Inflammatory macrophage (primary cell): ENCODE measurements at places on chromosomes 7 and 10.

DNA sequence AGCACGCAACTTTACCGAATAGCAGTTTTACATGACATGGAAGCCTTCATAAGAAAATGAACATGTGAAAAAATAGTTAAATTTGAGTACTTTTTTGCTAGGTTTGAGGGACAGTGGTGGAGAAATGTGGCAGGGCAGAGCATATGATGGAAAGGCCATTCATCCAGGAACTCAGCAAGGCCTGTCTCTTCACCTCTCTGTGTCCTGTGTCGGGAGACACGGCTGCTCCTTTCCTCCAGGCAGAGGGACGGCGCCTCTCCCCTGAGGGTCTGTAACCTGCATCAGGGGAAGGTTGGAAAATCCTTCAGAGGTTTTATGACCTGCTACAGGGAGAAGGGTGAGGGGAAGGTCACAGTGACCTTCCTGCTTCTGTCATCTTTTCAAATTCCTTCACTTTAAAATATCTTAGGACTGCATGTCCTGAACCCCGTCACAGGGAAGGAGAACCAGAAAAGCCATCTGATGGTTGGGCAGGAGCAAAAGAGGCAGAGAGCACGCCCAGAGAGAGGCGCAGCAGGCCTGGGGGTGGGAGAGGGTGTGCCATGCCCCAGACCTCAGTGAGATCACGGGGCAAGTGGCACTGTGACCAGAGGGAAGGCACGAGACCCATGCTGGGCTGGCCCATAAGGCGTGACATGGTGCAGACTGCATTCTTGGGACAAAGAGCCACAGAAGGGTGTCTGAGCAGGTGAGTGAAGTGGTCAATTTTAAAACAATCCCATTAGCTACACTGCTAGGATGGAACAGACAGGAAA is 44.0 kb downstream of the GSDME start:
- no peak for DNase-seq

DNA sequence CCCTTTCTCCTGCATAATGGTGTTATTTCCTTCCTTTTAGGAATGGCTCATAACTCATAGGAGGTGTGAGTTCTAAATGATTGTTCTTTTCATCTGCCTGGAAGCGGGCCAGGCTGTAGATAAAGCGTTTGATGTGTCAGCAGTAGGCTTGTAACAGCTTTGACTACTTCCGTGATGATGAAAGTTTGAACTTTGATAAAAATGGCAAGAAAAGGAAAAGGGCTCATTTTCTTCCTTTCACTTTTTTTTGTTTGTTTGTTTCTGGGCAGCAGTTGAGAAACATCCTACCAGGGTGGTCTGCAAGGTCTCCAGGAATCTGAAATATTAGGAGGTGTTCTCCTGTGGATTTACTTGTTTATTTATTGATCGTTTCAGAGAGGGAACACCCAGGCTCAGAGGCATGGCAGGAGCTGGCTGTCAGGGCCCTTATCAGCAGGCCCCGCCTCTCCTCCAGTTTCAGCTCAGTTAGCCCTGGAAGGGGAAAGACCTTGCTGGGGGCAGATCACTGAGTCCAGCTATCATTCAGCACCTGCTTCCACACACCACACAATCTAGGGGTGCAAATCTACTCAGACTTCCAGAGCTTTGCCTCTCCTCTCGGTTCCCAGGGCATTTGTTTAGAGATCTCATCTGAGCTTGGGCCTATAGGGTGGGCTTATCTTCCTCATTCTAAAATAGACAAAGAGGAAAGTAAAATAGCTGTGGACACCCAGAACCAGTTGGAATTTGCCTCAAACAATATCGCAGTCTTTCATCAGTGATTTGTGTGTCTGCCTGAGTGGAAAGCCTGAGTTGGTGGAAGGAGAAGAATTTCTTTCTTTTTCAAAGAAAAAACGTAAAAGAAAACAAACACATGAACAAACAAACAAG is 130.9 kb downstream of the BMPER start:
- no peak for DNase-seq

DNA sequence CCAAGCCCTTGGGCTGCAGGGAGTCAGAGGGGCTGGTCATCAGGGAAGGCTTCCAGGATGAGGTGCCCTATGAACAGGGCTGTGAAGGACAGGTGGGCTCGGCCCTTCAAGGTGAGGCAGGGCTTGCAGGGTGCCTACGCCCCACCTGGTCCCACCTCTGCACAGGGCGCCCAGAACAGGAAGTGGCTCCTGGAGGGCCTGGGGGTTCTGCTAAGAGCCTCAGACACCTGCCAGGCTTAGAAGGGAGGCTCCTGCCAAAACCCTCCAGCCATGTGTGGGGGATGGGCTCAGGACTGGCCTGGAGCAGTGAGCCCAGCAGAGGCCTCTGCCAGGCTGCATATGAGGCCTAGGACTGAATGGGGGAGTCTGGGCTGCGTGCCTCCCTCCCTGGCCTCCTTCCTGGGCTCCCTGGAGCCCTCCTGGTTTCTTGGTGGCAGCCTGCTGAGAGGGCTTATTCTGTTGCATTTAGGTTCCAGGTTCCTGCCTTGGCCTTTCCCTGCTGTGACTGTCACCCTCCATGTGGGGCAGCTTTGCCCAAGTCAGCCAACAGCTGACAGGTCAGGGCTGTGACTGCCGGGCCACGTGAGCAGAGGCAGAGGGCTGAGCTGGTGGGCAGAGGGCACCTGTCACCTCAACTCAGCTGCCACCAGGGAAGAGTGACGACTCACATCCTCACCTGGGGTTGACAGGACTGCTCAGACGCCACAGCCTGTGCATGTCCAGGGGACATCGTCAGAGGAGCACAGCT is 45.2 kb upstream of the MSMB start:
- DNase-seq = no peak

DNA sequence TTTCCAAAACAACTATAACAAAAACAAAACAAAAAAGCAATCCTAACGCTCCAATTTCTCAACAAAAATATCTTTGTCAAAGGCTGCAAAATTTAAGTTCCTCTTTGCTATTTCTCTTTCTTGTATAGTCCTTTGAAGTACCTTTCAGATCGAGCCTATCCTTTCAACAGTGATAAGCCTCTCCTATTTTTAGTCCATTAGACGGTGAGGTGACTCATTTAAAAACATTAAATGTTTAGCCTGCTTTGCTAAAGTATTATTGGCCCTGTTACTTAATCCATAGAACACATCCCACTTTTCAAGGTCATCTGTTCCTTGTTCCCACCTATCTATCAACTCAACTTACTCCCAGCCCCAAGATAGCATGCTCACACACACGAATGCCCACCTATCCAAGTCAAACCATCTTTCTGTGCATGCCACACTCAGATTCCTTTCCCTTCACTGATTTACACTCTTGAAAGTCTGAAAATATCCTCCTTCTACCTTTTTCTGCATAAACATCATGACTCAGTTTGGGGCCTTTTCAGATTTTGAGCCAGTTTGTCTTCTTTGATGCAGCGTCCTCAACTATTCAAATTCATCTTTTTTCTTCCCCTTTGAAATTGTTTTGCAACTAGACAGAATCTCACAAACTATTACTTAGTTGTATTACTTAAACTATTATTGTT is 224.9 kb upstream of the TMEM229A start:
- DNase-seq = no peak

- no peak for DNase-seq
Measured at GRCh38 chr7:70312336-70312735, 714.1 kb downstream of the AUTS2 start.

DNA sequence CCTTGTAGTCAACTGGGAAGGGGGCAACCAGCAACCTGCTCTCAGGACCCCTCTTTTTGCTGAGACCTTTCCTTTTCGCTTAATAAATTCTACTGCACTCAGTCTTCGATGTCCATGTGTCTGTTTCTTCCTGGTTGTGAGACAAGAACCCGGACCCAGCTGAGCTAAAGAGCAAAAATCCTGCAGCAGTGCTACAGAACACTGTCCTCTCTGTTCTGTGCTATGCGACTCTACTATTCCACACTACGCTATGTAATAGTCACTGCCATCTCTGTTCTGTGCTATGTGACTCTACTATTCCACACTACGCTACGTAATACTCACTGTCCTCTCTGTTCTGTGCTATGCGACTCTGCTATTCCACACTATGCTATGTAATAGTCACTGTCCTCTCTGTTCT is 34.3 kb downstream of the DIP2C start:
- DNase-seq = no peak

DNA sequence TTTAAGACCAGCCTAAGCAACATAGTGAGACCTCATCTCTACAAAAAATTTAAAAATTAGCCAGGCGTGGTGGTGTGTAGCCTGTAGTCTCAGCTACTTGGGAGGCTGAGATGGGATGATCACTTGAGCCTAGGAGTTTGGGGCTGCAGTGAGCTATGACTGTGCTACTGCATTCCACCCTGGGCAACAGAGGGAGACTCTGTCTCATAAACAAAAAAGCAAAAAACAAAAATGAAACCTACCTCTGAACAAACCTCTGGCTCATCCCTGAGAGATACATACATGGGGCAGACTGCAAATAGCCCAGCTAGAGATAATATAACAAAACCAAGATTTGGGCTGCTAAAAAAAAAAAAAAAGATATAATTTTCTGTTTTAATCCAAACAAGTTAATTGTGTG is 19.5 kb downstream of the C10orf67 start:
- no peak for DNase-seq

GRCh38 chr10:98256692-98257091 is 11.3 kb downstream of the LOXL4 start:
- DNase-seq = no peak

DNA sequence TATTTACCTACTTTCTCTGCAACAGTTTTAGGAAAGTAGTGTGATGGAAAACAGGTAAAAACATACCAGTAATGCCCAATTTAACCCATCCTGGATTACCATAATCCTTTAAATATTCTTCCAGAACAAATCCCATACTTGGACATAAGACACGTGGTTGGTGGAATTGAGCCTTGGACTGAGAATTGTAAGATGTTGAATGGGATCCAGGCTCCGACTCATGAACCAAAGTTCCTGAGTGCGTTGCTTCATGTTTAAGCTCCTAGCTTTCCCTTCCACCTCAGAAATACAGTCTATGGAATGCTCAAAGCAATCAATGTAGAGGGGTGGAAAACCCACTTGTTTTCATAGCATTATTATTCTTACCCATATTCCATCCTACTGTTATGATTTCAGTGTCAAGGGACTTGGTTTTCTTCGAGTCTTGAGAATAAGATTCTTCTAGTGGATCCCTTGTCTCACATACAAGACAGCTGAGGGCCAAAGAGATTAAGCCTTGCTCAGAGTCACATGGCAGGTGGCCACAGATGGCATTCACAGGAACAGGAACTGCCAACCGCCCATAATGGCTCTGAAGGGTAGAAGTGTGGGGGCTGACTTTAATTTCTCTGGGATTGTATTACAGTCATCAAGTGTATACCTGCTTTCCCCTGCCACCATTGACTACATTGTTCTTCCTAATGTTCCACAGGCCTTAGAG is 171.2 kb downstream of the GFRA1 start:
- DNase-seq = no peak

DNA sequence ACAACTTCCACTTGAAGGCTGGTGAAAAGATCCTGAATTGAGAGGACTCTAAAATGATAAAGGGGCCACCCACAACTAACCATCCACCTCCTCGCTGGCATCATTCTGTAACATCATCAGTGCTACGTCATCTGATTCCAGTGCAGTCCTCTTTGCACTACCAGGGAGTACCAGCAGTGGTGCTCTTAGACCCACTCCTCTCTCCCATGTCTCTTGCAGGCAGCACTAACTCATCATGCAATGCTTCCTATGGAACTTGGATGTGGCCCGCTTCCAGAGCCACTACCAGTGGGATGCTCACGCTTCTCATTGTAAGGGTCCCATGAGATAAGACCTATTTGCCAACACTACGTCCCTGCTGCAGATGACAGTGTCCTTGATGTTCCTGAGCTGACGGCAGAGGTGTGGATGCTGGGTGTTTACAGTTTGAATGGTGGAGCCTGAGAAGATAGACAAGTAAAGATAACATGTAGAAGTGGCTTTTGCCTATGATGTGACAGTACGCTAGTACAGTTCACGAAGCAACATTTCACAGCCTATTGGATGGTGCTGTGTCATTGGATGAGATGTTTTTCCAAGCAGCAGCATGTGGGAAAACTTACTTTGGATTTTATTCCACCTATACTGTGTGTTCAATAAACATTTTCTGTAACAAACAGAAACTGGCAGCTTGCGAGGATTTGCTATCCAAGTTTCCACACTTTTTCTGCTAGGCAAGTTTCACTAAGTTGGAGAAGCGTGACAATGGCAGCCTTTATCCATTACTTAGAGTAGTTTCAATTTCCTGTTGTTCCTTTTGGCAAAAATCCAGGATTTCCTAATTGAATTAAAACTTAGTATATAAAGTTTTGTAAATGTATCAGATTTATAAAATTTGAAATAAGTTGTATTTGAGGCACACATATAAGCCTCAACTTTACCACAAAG is 35.8 kb upstream of the COBL start:
- DNase-seq = no peak

DNA sequence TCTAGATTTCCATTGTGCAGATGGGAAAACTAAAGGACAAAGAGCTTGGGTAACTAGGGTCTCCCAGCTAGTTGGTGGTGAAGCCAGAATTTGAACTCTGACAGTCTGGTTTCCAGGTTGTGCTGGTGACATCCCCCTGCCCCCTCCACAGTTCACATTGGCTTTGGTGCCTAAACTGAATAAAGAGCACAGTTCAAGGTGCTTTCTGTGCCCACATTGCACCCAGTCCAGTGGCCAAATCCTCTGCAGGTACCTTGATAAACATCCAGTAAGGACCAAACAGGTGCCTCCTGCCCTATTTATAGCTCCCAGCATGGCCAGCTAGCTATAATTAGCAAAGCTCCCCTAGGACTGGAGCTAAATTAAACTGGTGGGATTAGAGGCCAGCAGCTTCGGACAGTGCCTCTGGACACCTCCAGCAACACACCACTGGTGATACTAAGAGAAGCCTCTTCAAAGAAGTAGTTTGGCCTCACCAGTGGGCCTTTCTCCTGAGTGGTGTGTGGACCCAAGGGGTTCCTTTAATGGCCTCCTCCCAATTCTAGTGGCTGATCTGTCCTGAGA is 59.9 kb downstream of the KCNMA1 start:
- DNase-seq = no peak

DNA sequence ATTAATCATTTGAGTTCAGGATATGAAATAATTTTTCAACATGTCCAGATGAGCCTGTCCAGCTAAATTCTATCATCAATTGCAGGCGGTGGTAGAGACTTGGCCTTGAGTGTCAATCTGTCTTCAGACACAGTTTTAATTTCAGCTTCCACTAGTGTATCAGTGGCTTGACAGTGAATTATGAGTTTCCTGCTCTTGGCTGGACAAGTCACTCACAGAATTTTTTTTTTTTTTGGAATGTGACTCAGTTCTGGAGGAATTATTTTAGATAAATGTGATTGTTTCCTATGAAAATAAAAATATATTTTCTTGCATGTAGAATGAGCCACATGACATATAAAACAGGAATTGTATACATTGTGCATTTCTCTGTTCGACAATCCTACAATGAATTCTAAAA is 319.9 kb upstream of the AKR1E2 start:
- DNase-seq = no peak

- no peak for DNase-seq
Measured at GRCh38 chr7:42029405-42029804, 207.6 kb downstream of the GLI3 start.

GRCh38 chr7:45158471-45158870 is 880 bp downstream of the RAMP3 start:
- no peak for DNase-seq
